ENCODE measurements at places on chromosomes 6 and 20. TPM values are rescaled to one million over a fixed set of nuclear protein-coding genes. Genes with fewer than 3 reads are reported as not detected.

HS3ST5 gene
- 1.0 TPM for polyA plus RNA-seq

KIF25 gene
- polyA plus RNA-seq = 0.53 TPM

CASS4 gene
- polyA plus RNA-seq = 4.9 TPM

CHRNA4 gene
- polyA plus RNA-seq = 0.93 TPM

GHRH gene
- not detected for polyA plus RNA-seq

PDE7B gene
- 6.9 TPM for polyA plus RNA-seq

VARS2 gene
- polyA plus RNA-seq = 20.1 TPM

- peak; percentile 41 for DNase-seq
Measured at GRCh38 chr20:23027721-23028120, 7.4 kb upstream of the SSTR4 start.

GRCh38 chr20:5920581-5920980 is 29.8 kb downstream of the TRMT6 start:
- no peak for DNase-seq

- no peak for DNase-seq
Measured at GRCh38 chr20:858011-858410, 24.5 kb downstream of the FAM110A start.

- DNase-seq = no peak
Measured at GRCh38 chr6:1837826-1838225, 228.1 kb downstream of the FOXC1 start.

GRCh38 chr6:142637624-142638351 is 307.2 kb downstream of the HIVEP2 start:
- no peak for DNase-seq

- DNase-seq = no peak
Measured at GRCh38 chr6:31091680-31092079, 20.7 kb downstream of the C6orf15 start.

GRCh38 chr20:32991792-32992641 is 12.2 kb downstream of the SUN5 start:
- DNase-seq = no peak

DNA sequence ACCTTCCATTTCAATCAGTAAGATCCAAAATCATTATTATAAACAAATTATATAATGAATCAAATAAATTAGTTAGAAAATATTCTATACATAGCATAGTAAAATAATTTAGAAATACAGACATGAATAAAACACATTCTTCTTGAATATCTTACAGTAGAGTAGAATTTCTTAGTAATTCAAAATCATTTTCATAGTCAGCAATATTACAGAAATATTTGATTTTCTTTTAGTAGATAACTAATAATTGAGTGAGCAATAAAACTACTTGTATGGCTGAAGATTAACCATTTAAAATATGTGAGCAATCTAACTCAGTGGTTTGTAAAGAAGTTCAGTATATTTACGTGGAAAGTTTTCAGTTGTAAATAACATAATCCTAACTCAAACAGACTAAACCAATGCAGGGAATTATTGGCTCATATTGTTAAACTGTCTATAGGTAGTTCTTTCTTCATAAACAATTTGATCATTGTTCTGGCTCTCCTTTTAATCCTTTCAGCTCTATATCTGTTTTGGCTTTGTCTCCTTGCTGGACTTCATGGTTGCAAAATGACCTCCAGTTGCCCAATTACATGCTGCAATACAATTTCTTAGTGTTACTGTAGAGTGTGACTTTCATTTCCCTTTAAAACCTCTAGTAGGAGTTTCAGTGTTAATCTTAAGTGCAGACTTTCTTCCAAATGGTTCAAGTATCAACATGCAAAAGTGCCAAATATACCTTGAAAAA is 307.5 kb downstream of the EYS start:
- no peak for DNase-seq

DNA sequence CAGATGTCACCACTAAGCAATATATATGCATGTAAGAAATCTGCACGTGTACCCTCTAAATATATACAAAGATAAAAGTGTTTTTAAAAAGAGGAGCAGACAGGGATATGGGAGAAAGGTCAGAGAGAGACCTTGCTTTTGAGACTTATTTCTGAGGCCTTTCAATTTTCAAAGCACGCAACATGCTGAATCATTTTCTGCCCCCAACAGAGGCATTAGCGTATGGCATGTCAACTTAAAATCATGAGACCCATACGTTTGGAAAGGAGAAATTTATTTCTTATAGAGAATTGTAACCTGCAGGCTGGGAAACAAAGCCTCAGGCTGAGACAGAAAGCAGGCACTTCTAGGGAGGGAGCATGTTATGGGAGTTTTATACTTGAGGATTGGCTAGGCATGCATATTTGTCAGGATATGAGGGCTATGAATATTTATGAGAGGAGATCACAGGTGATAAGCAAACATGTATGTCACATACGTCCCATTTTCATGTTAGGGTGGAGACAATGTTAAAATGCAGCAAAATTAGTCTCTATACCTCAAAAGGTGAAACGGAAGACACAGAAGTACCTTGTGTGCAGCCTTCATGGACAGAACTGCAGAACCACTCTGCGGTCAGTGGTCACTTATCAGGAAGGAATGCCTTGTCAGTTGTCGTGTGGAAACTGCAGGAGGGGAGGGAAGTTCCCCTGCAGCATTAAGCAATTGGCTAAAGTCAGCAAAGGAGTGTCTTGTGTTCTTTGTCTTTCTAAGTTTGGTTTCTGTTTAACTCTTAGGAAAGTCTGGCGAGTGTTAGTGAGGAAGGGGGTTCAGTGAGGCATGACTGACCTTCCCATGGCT is 6.3 kb upstream of the GABRR2 start:
- peak; percentile 50 for DNase-seq

- no peak for DNase-seq
Measured at GRCh38 chr6:21037453-21037852, 503.2 kb downstream of the CDKAL1 start.

GRCh38 chr6:42400886-42401612 is 50.7 kb downstream of the TRERF1 start:
- no peak for DNase-seq

- DNase-seq = no peak
Measured at GRCh38 chr20:56859039-56859800, 230.1 kb downstream of the TFAP2C start.

DNA sequence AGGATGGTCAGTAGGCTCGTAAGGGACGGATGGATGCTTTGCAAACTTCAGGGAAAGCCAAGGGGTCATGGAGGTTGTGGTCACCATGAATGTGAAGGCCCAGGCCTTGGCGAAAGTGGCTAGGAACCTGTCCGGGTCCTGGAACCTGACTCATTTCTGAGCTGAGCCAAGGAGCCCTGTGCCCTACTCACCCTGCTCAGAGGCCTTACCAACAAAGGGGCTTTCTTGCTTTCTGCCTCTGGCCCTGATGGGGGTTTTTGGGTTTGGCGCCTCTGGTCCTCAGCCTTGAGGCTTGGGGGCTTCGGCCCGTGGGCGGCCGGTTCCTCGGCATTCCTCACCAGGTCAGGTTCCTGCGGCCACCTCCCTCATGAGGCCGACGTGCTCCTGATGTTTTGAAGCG is 155.1 kb downstream of the DTNBP1 start:
- no peak for DNase-seq

DNA sequence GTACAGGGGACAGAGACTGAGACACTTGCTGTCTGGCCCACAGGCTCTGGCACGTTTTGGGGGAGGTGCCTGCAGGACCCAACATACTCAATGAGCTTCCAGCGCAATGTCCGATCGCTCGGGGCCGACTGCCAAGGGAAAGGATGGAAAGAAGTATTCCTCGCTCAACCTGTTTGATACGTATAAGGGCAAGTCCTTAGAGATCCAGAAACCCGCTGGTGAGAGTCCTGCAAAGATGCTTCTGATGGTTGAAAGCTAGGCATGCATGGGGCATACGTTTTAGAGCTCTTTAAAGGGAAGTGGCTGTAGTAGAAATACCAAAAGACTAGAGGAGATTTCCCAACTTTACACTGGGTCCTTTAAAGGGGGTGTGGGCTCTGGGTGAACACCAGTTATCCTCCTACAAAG is 2.2 kb downstream of the PRRC2A start:
- DNase-seq = no peak

DNA sequence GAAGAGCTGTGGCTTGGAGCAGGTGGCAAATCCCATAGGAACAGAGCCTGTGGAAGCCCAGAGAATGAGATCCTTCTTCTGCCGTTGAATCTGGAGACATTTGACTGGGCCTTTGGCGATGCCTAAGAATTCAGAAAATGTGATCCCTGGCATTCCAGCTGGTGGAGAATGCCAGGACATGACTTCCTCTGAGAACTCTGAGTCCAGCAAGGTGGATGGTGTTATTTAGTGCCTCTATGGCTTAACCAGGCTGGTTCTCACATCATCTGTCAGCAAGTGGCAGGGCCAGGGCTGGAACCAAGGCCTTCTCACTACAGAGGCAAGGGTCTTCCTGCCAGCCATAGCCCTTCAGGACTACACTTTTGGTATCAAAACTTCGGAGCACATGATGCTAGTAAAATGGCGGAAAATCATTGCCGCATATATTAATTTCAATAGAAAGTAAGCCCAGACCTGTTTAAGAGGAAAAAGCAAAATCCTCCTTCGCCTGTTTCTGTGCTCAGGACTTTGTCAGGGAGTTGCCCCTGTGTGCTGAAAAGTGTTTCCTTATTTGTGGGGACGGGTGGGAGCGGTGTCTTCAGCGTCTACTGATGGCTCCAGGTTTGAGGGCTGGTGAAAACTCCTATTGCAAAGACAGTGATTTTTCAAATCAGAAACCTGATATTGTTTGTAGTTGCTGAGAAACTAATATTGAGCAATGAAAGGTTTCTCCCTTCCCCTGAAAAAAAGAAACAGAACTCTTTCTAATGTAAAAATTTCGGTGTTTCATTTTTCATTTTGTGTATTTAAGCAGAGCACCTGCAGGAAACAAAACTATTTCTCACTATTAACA is 23.9 kb downstream of the DUSP22 start:
- DNase-seq = no peak

DNA sequence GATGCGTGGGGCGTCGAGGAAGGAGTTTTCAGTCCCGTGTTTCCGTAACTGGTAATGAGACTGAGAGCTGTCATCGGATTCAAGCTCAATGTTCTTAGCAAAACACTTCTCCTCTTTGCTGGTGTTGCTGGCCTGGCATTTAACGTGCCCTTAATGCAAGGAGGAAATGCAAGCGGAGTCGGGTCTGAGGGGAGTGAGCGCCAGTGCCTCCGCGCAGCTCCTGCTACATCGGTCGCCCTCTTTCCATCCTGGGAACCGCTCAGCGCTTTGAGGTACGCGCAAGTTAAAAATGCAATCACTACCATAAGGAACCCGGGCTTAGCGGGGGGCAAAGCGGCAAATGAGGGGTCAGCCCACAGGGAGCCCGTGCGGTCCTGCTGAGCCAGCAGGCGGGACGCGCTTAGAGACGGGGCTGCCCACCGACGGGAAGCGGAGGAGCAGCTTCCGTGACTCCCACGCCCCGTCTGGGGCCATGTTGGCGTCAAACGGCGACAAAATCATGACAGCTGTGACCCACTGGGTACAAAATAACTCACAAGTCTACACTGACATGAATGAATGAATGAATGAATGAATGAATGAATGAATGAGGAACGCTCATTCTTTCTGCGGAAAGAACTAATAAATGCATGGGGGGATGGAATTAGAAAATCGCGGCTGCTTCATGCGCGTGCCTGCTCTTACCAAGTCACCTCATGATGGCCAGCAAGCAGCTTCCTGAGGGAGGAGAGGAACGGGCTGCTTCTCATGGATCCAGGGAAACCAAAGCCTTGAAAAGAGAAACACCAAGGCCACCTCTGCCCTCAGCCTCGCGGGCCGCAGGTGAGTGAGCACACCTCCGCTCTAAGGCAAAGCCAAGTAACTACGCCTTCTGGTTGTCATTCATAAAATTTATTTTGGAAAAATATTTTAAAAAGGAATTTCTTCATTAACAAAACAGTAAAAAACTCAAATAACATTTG is 9.3 kb downstream of the DLL1 start:
- no peak for DNase-seq

DNA sequence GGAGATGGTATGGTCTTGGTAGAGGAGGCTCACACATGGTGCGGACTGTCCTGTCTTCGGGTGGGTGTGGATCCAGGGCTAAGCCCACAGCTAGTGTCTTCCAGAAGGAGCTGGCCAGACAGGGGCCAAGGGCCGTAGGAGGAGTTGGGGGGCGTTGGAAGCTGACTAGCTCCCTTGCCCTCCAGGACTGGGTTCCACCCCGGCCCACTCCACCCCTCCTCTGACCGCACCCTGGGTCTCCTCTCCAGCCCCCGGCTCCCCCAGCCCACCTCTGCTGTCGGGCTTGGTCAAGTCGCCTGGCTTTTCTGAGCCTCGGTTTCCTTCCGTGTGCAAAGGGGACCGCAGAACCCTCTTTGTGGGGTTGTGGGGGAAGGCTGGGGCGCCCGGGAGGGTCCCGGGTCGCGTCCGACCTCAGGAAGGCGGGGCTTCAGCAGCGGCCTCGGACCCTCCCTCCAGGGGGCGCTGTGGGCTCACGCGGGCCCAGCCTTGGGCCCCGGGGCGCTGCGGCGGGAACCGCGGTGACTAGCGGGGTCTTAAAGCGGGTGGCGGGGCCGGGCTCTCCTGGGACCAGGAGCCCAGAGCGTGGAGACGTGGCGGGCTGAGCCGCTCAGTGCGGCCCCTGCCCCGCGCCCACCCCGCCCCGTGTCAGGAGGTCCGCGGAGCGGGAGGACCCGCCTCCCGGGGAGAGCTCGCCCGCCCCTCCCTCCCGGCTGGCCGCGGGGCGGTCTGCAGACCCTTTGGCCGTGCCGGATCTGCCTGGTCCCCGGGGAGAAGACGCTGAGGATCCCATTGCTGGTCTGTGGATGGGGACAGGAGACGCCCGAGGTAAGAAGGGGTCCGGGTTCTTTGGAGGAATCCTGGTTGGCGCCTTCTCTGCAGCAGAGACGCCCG is 5.4 kb downstream of the NPBWR2 start:
- peak; percentile 18 for DNase-seq

GRCh38 chr6:111367393-111368088 is 115.5 kb downstream of the REV3L start:
- DNase-seq = peak; percentile 7

DNA sequence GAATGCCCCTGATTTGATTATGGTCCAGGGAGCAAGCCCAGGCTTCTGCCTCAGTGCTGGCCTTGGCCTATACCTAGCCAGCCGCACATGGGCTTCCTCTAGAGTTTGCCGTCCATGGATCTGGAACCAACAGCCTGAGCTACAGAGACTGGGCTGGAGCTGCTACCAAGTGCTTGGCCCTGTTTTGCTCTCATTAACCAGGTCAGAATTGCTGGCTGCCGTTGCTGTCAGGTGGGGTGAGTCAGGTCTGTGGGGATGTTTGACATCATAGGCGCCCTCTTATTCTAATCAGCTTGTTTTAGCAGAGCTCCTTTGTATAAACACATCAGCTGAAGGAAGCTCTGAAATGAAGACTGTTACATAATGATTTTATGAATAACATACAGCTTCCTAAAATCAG is 83.1 kb upstream of the PHACTR2 start:
- no peak for DNase-seq
